Subcutaneous adipose tissue (tissue), 4 donors: ENCODE measurements at places on chromosomes 12 and 14. TPM values are rescaled to one million over a fixed set of nuclear protein-coding genes. Genes with fewer than 3 reads are reported as not detected.

The LIN52 gene
- 9.5 TPM for total RNA-seq

The DPY19L2 gene
- total RNA-seq = 37.7 TPM

The SYNE2 gene
- 323 TPM for total RNA-seq

The CLEC6A gene
- not detected for total RNA-seq

The OSBPL8 gene
- 106 TPM for total RNA-seq

The BDKRB1 gene
- not detected for total RNA-seq

The FGF23 gene
- total RNA-seq = not detected

The GUCY2C gene
- not detected for total RNA-seq

The RFLNA gene
- 0.49 TPM for total RNA-seq

The GALNT16 gene
- total RNA-seq = 8.8 TPM

The ACOT4 gene
- total RNA-seq = 6.0 TPM

The PLEK2 gene
- 0.49 TPM for total RNA-seq

The GATC gene
- total RNA-seq = 22.1 TPM

The HVCN1 gene
- total RNA-seq = 14.4 TPM

The POU6F1 gene
- 13.0 TPM for total RNA-seq

The RPGRIP1 gene
- total RNA-seq = not detected

The GPX2 gene
- total RNA-seq = not detected

The VRTN gene
- total RNA-seq = not detected

The MGAT2 gene
- total RNA-seq = 25.7 TPM

The LRR1 gene
- total RNA-seq = 11.6 TPM

The CCDC60 gene
- total RNA-seq = not detected

The GRIP1 gene
- total RNA-seq = 1.8 TPM

The RESF1 gene
- total RNA-seq = 81.9 TPM

The TUNAR gene
- total RNA-seq = not detected

The ADSS1 gene
- total RNA-seq = 7.3 TPM

The GPR137C gene
- total RNA-seq = 0.44 TPM

The CRACR2A gene
- 3.8 TPM for total RNA-seq

The DYNLL1 gene
- 142 TPM for total RNA-seq

The SLC25A47 gene
- total RNA-seq = not detected

The DHH gene
- total RNA-seq = 0.49 TPM

The ASCL1 gene
- total RNA-seq = not detected

The PLCZ1 gene
- total RNA-seq = not detected

The PPP4R4 gene
- 0.38 TPM for total RNA-seq

The ORAI1 gene
- total RNA-seq = 5.1 TPM

The LACRT gene
- not detected for total RNA-seq
